Cerebellar nuclear complex (tissue), 1 donor: ENCODE measurements at places on chromosomes 6 and 20.

DNA sequence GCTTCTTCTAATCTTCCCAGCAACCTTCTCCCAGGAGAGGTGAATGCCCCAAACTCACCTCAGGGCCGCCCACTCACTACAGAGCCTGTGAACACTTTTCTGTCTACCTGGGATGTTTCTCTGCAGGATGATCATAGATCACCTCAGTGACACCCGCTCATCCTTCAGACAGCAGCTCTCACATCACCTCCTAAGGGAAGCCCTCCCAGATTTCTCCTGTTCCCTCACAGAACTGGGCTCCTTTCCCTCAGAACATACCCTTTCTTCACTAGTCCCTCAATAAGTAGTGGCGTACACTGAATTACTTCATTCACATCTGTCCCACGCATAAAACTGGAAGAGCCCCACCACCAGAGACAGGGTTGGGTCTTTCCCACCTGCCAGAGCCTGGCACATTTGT lies 57.8 kb downstream of the CDK5RAP1 start:
- DNase-seq: no peak

DNA sequence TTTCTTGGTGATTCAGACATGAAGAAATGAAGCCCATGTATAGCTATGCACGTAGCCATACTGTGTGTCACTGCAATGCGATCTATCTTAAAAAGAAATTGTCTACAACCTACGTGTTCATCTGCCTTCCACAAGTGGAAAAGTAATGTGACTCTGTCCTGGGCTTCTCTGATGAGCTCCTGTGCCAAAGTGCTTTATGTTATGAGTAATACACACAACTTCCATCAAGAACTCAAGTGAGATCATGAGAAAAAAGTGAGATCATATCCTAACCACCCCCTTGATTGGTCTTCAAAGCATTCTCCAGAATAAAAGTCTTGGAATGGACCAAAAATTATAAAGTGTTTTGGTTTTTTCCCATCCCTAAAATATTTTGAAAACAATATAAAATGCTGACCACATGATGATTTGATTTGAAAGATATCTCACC lies 114.3 kb downstream of the DST start:
- DNase-seq: no peak

DNA sequence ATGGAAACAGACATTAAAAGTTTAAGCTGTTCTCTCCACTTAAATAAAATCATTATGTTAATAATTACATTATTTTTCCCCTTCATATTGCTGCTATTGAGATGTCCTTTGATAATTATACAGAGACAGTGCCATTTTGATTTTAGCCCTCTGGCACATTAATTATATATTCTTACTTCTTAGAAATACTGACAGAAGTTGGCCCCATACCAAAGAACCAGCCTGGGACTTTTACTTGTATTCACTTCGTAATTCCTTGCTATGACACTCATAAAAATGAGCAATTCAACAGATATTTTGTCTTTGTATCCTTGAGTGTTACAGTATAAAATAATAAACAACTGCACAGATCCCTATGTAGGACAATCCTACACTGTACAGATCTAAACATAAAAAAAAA lies 743.7 kb downstream of the TBC1D32 start:
- no peak for DNase-seq

- no peak for DNase-seq
Observed at GRCh38 chr20:63186528-63187316, 29.2 kb downstream of the YTHDF1 start.

DNA sequence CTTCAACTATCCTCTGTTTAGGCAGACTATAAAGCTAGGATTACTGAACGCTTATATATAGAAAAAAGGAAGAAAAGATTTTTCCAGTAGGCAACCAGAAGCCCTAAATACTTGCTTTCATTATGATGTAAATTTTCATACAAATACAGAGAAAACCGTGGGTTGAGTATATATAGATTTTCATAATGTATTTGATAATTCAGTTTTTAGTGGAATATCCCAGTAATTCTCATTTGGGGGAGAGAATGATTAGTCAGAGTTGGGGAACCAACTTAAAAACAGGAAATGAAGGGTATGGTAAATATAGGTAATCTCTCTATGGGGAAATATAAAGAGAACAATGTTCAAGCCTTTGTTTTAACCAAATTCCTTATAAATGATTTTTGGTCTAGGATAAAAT lies 154.0 kb upstream of the CITED2 start:
- no peak for DNase-seq

- DNase-seq: peak; percentile 67
Observed at GRCh38 chr6:150874179-150874578, 8.7 kb downstream of the MTHFD1L start.

DNA sequence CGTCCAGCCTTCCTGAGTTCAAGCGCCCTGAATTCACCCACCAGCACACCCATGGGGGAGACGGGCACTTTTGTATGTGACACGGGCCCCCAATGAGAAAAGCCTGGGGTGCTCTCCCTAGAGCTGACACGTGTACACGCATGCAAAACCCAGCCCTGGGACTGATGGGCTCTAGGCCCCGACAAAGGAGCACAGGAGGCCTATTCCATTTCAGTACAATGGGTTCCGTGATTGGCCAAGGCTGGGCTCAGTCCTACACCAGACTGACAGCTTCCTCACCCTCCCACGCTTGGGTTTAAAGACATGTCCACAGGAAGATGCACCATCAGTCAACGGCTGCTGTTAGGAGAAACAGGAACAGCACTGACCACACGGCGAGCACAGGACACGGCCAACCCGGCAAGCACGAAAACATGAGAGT lies 8.8 kb downstream of the ZBTB46 start:
- DNase-seq: no peak

DNA sequence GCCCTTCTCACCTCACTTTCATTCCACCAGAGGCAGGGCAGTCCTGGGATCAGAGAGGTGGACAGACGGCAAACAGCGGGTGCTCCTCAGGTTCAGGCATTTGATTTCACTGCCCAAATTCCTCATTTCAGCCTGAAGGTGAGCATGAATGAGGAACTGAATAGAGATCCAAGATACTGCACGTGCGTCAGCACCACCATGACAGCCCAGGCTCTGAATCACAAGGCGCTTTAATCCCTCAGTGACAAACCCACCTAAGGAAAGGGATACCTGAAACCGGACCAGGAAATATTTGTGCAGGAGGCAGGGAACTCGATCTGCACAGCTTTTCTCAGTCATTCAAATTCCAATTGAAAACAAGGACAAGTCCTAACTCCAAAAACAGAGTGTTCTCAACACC lies 174.8 kb upstream of the HEY2 start:
- no peak for DNase-seq
